NCI-H2081 treated with DMSO at 0.1 percent for 48 hours (cell line): ENCODE measurements at places on chromosomes 13 and 19.

DNA sequence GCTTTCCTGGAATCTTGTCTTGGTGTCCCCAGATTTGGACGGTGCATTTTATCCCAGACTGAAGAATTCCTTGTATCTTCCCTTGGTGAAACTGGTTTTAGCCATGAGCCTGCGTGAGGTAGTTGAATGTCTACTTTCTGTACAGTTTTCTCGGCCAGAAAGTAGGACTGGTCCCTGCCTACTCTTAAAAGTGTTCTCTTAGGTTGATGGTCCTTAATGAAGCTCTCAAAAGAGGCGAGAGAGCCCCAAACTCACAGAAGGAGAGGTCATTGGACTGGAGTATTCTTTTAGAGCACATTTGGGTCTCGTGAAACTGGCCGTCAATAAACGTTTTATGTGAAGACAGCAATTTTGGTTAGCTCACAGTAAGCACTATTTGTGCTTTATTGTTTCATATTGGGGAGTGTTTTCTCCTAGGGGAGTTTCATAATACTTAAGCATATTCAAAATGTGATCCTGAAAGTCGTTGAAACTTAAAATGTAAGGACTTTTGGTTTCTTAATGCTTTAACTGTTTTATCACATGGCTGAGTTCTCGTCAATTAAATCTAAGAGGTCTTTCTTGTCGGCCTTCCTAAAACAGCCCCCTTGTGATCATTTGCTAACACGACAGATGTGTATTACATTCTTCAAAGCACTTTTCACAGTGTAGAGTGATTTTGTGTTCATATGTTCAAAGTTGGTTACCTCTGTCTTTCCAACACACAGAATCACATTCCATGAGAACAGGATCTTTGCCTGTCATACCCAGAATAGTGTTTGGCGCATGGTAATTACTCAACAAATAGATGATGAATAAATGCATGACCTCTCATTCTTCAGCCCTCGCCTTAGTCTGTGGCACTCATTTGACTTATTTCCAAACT lies 889 bp downstream of the GTF2F2 start:
- DNase-seq: no peak

DNA sequence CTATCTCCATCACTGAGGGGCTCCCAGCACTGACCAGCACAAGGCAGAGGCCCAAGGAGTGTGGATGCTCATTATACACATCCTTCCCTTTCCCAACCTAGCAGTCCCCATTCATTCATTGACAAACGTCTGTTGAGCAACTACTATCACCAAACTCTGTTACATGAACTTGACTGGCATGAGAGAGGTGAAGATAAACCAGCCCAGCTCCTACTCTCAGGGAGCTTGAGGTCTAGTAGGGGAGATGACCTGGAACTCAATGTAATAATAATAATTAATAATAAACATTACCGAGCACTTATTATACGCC lies 8.9 kb upstream of the CEACAM16 start:
- DNase-seq: no peak

GRCh38 chr13:36432106-36432544 lies at the start of gene CCNA1:
CCNA1 (plus strand) TSS chr13:36432495; CDS start chr13:36433057, 562 bp downstream.
- DNase-seq: no peak

DNA sequence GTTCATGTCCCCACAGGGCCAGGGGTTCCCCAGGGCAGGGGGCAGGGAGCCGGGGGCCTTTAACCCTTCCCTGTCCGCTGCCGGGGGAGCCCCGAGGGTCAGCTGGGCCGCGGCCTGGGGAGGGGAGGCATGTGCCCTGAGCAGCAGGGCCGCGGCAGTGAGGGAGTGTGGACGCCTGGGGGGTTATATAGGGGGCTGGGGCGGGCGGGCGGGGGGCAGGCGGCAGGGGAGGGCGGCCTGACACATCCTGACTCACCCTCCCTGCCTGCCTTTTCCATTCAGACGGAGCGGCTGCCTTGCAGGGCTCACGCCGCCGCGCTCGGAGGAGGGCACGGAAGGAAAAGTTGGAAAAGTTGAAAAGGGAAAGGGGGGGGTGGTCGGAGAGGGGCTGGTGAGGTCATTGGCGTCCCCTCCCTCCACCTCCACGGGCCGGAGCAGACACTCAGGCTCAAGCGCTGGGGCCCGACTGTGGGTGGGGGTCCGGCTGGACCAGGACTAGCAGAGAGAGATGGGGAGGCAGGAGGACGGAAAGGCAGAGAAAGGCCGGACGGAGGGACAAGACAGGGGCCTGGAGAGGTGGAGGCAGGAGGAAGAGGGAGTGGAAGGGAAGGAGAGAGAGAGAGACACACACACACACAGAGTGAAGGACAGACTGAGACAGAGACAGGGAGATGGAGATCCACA lies at the start of gene IL11:
IL11 (minus strand) TSS at position 159 of the 684 bp plus-strand sequence; CDS start at position 6, 153 bp downstream.
- no peak for DNase-seq

- DNase-seq: no peak
These were observed 3.8 kb downstream of the RFXAP start for GRCh38 chr13:36822785-36823184.

GRCh38 chr19:41553804-41554203 lies 22.2 kb upstream of the CEACAM21 start:
- DNase-seq: no peak

DNA sequence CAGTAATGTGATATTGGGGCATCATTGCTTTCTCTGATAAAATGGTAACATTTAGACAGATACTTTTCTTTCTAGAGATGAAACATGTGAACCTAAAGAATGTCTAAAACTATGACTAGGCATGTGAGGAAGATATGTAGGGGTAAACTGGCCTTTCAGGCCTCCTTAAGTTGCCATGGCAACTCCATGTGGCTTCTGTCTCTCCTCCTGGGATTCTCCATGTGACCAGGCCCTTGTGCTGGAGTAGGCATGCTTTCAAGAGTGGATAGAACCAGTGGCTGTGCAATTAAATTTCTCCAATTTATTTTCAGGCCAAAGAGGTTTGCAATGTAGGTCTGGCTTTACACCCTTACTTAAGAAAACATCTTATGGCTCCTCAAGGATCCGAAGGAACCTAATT lies 130.8 kb downstream of the OLFM4 start:
- no peak for DNase-seq

DNA sequence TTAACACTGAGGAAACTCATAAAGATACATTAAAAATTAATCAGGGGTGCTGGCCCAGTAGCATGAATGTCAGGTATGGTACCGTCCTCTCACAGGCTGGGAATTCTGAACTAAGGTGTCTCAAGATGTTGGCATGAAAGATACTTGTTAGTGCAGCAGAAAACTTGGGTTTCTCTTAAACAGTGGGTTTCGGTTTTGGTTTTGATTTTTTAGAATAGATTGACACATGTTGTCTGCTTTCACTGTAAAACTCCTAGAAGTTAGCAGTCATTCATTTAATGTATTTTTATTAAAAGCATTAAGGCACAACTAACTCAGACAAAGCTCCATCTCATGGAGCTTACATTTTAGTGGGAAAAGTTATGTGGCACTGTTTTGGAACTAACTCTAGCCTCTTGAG lies 3.5 kb upstream of the OBI1 start:
- DNase-seq: no peak

- no peak for DNase-seq
These were observed at the start of gene SPATA13 for GRCh38 chr13:24160458-24161009. SPATA13 (plus strand) TSS chr13:24160720; CDS start chr13:24222930, 62,210 bp downstream.

DNA sequence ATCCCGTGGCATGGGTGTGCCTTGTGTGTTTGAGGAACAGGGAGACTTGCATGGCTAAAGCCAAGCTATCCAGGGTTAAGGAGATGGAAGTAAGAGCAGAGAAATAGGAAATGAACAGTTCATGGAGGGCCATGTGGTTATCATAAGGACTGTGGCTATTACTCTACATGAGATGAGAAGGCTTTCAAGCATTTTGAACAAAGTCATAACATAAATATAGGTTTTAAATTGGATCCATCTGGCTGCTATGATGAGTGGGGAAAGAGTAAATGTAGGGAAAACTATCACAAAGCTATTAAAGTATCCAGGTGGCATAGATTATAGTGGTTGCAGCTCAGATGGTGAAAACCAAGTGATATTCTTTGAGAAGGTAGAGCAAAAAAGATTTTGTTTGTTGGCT lies 184.1 kb downstream of the PCDH17 start:
- no peak for DNase-seq

- no peak for DNase-seq
These were observed 93.9 kb upstream of the SPATA13 start for GRCh38 chr13:24066405-24067295.

- no peak for DNase-seq
These were observed 2.6 kb upstream of the CARD8 start for GRCh38 chr19:48258350-48258749.

- DNase-seq: no peak
These were observed 39.2 kb upstream of the CYP2A7 start for GRCh38 chr19:40921005-40921897.

DNA sequence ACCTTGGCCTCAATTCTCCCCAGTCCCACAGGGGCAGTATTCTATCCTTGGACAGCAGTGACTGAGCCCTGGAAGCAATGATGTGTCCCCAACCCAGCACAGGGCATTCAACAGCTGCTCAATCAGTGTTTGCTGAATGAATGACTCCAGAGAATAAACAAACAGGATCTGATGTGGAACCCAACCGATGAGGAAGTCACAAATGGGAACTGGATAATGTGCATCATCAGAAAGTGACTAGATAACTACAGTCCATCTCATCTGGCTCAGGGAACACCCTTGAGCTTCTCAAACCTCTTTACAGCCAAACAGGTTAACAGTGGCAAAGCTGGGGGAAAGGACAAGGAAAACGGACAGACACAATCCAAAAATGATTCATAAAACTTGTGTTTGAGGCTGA lies 8.2 kb downstream of the SLC25A30 start:
- DNase-seq: no peak
